ENCODE measurements at places on chromosomes 13 and 19.

DNA sequence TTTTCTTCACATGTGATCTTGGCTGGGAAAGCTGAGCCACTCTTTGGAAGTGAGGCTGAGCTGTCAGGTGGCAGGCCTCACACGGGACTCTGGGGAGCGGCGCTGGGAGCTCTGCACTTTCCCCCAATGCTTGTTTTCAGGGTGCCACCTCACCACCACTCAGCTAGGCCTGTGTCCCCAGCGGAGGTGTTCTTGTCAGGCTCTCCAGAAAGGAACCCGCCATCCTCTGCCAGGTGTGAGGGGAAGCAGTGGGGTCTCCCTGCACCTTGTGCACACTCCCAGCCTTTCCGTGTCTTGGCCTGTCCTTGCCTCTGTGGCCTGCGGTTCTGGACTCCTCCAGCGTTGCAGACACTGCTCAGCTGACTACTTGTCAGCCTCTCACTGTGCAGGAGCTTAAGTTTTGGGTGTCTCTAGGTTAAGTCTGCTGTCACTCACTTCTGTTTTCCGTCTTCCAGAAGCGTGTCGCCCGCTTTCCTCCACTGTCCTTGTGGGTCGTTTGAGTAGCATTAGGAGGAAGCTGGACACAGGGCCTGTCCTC, 51.9 kb downstream of the GGACT start:
- DNase-seq, result no peak

GRCh38 chr13:65882810-65883209, 1347.3 kb downstream of the PCDH9 start:
- no peak for DNase-seq

DNA sequence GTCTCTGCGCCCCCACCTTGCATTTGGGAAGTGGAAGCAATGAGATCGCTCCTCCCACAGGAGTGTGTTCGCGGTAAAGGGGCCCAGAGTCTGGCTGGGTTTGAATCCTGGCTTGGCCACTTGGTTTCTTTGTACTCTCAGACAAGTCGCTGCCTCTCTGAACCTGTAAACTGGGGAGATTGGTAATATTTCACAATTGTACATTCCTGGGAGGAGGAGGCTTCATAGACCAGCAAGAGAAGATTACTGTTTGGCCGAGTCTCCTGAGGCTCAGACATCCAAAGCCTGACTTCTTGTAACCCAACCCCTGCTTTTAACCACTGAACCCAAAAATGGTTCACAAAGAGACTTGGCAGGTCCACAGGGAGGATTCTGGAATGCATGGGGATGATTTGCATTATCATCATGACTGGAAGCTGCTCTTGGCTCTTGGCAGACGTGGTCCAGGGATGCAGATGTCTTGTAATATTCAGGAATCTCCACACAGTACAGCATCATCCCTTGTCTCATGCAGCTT, 13.6 kb upstream of the STRN4 start:
- DNase-seq, result no peak

DNA sequence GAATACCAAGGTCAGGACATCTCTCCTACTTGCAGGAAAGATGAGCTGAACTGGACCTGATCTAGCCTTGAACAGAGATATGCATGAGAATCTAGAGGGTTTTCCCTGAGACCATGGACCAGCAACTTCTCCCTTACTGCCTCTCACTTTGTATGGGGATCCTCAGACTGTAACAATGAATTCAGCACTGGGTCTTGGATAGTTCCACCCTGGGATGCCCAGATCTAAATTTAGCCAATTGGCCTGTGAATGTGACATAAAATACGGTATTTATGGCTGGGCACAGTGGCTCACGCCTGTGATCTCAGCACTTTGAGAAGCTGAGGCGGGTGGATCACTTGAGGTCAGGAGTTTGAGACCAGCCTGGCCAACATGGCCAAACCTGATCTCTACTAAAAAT, 15.3 kb upstream of the LILRA2 start:
- DNase-seq, result no peak

DNA sequence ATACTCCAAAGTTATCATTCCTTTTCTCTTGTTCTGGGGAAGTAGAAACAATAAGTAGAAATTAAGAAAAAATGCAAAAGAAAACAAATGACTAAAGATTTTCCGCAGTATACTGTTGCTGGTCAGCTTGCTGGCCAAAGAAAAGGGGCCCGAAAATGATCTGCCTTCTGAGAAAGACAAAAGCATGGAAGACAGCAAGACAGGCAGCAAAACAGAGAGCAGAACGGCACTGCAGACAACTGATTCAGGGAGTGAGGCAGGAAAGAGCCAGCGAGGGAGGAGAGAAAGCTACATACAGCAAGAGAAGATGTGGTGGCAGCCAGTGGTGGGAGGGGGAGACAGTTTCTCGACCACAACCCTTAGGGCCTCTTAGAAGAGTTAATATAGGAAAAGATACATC, 5.3 kb upstream of the DOCK9 start:
- no peak for DNase-seq

- no peak for DNase-seq
Observed at GRCh38 chr19:40407714-40408597, 5.2 kb downstream of the PRX start.

- DNase-seq, result no peak
Observed at GRCh38 chr19:19652482-19653295, 9.2 kb upstream of the GMIP start.

GRCh38 chr13:30158774-30159445, 148.4 kb downstream of the KATNAL1 start:
- no peak for DNase-seq

- DNase-seq, result peak; percentile 47
Observed at GRCh38 chr19:29841559-29842367, 30.0 kb downstream of the CCNE1 start.

- peak; percentile 8 for DNase-seq
Observed at GRCh38 chr19:29211562-29212355, 1.2 kb downstream of the UQCRFS1 start.

GRCh38 chr19:5585461-5586299, 17.9 kb upstream of the TINCR start:
- peak; percentile 89 for DNase-seq

DNA sequence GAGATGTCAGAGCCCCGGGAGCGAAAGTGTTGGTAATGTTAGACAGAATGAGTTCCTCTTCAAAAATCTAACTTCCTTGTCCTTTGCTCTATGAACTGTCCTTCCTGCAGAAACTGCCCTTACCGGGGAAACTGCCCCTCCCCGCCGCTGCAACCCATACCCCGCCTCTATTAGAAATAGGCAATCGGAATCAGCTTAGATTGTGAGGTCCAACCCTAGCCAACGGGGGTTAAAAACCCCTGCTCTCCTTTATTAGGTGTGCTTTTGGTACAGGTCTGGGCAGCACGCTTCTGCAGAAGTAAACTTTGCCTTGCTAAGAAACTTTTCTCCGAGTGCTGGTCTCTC, 11.5 kb upstream of the CAPNS1 start:
- DNase-seq, result no peak

- DNase-seq, result no peak
Observed at GRCh38 chr13:30049692-30050091, 199.3 kb upstream of the UBL3 start.

DNA sequence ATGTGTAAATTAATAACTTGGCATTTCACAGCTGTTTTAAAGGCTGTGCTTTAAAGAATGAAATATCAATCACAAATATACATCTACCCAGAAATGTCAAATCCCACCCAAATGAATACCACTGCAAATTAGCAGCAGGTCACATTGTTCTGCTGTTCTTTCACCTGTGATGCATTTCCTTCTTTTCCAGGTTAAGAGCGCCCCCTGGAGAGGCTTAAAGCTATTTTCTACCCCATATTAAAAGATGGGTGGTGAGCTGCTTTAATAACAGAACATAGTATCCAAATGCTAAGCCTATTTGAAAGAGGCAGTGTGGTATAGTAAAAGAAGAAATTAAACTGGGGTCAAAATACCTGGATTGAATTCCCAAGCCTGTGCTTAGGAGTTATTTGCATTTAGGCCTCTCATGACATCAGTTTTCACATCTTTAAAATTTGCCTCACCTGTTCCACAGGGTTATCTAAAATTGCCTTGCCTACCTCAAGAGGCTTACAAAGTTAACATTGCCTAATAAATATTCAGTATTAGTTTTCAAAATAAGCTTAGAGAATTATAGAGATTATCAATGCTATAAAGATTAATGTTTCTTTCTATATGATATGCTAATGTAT, 396.9 kb upstream of the SLITRK5 start:
- DNase-seq, result peak; percentile 81

- DNase-seq, result peak; percentile 89
Observed at GRCh38 chr13:46492946-46493345, 60.0 kb upstream of the LRCH1 start.

- peak; percentile 59 for DNase-seq
Observed at GRCh38 chr19:49635530-49636232, 4.3 kb downstream of the RRAS start.

DNA sequence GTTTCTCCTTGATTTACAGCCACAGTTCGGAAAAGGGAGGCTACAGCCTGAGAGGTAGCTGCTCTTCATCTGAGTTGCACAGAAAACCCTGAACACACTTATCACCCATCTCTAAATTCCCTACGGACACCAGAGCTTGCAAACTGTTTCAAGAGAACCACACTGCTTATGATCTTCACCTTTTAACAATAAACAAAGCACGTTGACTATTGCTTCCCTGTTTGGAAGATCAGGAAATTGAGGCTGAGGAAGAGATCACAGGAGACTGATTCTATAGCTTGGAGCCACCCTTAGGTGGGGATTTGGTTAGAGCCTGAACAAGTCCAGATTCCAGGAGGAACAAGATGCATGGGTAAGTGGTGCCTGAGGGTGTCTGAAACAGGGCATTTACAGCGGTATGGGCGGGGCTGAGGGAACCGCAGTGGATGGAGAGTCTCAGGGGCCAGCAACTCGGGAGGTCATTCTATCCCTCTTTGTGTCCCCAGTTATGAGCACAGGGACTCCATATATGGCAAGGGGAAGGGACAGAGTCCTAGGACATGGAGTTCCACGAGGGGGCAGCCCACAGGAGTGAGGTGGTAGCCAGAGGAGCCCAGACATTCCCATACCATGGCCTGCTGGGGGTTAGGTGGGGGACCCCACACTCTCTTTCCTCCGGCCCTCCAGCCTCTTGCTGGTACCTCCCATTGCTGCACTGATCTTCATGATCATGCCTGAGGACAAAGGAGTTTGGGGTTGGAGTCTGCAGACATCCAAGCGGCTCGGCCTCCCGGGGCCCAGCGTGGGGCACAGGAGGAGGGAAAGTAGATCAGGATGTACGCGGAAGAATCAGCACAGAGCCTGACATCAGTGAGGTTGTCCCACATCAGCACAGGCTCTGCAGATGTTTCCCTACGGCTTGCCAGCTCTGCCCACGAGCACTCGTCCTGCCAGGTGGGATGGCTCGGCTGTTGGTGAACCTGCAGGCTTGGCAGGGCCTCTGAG, 162.3 kb upstream of the ZNF536 start:
- no peak for DNase-seq

GRCh38 chr13:112605531-112605990, 17.6 kb upstream of the TUBGCP3 start:
- DNase-seq, result no peak

GRCh38 chr13:25923217-25924085, 128.4 kb downstream of the SHISA2 start:
- DNase-seq, result no peak

- DNase-seq, result peak; percentile 75
Observed at GRCh38 chr13:99969453-99969918, 2.1 kb downstream of the ZIC5 start.

- DNase-seq, result no peak
Observed at GRCh38 chr19:11405846-11406643, 13.1 kb downstream of the RGL3 start.

- peak; percentile 98 for DNase-seq
Observed at GRCh38 chr19:56838909-56839651, 1.4 kb downstream of the PEG3 start.

DNA sequence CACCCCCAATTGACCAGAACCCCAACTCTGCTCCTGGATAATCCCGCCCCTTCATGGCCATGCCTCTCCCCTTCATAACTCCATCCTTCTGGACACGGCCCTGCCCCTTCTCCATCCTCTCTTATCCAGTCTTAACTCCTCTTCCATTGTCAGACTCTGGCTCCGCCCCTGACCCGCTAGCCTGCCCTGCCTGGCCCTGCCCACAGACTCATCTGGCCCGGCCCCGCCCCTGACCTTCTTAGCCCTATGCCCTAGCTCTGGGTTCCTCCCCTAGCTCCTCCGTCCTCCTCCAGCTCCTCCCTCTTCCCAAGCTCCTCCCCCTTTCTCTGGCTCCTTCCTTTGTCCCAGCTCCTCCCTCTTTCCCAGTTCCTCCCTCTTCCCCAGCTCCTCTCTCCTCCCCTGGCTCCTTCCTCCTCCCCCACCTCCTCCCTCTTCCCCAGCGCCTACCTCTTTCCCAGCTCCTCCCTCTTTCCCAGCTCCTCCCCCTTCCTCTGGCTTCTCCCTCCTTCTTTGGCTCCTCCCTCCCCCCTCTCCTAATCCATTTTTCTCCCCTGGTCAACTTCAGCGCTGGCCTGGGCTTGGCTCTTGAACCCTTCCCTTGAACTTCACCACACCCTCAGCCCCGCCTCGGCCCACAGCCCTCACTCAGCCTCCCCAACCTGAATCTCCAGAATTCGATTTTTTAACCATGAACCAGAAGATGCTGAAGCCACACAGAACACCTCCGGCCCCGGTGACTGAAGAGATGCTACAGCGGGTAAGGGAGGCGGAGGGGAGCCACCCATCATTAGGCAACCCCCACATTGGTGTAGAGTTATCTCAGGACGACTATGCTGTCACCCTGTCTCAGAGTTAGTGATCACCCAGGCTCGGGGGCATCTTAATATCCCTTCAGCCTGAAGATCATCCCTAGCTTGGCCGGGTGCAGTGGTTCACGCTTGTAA, 9.2 kb upstream of the ZNF358 start:
- peak; percentile 86 for DNase-seq

GRCh38 chr13:32829269-32829668, 187.0 kb upstream of the KL start:
- DNase-seq, result no peak

Data from eye (tissue), 1 donor.